ENCODE measurements at places on chromosomes 6 and 20.

- no peak for DNase-seq
These were observed 68.0 kb downstream of the PLAGL1 start for GRCh38 chr6:143940011-143940597.

DNA sequence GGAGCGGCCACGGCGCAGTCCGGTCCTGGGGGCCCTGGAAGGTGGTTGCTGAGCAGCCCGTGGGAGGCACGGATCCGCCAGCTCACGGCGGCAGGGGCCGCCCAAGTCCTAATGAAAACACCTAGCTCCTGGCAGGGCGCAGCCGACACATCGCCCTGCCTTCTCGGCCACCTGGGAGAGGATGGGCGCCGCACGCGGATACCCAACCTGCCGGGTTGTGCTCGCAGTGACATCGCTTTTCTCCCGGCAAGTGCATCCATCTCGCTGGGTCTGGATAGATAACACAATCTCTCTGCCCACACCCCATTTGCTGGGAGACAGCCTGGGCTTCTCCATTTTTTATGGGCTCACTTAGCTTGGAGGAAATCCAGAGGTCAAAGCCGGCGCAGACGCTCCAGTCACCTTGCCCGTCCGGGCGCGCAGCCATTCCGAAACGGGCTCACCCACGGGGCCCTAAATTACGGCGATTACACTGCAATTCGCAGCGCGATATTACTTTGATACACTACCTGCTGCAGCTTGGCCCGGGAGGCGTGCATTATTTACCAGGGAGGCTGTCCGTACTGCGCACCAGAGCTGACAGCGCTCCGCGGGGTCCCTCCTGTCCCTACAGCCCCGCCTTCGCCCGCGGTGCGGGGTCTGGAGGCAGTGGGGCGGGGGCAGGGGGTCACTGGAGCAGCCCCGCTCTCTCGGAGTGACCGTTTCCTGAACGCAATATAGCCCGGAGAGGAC, 36.2 kb upstream of the CCDC167 start:
- DNase-seq = no peak

DNA sequence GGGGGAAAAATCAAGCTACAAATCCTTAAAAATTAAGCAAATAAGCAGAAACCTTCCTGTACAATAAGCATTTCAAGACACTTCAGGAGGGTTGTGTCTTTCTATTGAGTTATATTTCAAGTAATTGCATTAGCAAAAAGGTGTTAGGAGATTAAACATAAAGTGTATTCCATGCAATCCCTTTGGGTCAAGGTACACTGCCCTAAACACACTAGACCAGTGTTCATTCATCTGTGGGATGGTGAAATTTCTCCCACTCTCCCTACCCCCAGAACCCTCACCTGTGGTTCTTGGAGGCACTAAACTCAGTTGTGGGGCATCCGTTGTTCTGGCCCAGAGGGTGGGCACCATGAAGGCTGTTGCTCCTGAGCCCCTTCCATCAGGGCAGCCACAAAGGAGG, 205.1 kb upstream of the SGK1 start:
- no peak for DNase-seq

GRCh38 chr20:9331707-9332435, 182.5 kb upstream of the LAMP5 start:
- DNase-seq = no peak

GRCh38 chr20:24993337-24994185, 1.0 kb upstream of the APMAP start:
- no peak for DNase-seq

DNA sequence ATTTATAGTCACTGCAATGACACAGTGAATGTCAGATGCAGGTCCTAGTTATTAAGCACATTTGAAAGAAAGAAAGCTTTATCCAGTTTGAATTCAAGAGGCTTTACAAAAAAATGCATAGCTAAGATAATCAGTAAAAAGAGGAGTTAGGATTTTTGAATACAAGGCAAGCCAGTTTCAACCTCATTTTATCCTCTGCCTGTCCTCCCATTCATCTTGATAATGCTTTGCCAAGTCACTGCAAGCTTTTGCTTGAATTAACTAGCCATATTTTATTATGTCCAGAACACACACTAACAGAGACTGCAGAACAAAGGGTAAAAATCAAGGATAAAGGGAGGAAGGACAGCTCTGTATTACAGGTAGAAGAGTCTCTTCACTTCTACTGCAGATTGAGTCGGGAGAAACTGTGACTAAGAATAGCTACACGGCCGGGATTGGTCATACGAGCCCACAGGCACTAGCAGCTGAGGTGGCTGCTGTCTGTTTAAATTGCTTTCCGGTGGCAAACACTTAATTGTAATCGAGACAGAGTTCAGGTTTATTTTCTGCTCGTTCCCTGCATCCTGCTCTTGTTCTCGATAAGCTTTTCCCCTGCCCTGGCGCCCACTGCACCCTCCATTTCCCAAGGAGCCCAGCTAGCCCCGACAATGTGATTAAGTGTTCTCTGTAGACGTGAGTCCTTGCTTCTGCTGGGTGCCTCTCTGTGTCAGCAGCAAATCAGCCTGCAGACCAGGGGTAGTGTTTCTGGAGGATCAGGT, 30.5 kb upstream of the AKAP12 start:
- peak; percentile 5 for DNase-seq

DNA sequence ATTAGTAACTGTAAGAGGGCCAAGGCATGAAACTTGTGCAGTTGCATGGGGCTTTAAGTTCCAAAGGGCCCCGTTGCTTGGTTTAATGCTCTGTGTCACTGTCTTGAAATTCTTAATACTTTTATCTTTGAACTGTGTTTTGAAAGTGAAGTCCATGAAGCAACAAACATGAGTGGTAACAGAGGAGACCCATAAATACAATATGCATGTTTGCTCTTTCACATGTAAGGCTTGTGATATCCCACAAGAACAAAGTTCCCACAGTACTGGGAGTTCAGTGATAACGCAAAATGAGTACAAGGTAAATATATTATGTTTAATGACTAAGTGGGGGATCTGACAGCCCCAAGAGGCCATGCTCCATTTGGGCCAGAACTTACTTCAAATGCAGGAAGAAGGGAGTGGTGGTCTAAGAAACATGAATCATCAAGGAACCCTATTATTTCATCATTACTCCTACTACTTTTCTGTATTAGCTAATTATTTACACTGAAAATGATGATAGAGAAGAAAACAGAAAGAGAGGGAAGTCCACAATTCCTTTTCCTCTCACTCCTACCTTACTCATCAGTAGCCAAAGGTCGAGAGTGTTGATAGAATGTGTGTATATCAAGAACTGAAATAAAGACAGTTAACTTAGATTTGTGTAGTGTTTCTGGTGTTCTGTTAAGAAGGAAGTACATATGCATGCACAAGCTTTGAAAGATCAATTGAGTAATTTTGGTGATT, 157.3 kb downstream of the PHF3 start:
- DNase-seq = no peak

GRCh38 chr20:44678242-44678641, 26.7 kb upstream of the ADA start:
- no peak for DNase-seq

DNA sequence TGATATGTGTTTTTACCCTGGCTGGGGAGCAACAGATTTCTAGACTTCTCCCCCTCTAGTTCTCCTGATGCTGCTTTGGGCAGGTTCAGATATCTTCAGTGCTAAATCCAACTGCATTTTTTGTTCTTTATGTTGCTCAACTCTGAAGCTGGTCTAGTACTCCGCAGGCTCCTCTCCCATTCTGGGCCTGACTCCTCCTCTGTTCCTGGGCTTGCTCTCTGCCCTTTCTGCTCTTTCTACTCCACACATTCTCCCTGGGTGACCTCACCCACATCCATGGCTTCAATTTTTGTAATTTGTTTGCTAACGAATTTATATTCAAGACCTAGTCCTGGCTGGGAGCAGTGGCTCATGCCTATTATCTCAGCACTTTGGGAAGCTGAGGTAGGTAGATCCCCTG, 6.4 kb downstream of the FYN start:
- DNase-seq = no peak

GRCh38 chr6:108469316-108469715, 91.4 kb upstream of the FOXO3 start:
- no peak for DNase-seq

GRCh38 chr20:24406750-24407149, 62.7 kb upstream of the SYNDIG1 start:
- no peak for DNase-seq

- DNase-seq = no peak
These were observed 140.9 kb downstream of the EDN1 start for GRCh38 chr6:12431023-12431422.

- no peak for DNase-seq
These were observed 91.3 kb downstream of the ZMYND8 start for GRCh38 chr20:47265214-47265613.

- DNase-seq = no peak
These were observed 56.4 kb downstream of the CD24 start for GRCh38 chr6:106918115-106918514.

DNA sequence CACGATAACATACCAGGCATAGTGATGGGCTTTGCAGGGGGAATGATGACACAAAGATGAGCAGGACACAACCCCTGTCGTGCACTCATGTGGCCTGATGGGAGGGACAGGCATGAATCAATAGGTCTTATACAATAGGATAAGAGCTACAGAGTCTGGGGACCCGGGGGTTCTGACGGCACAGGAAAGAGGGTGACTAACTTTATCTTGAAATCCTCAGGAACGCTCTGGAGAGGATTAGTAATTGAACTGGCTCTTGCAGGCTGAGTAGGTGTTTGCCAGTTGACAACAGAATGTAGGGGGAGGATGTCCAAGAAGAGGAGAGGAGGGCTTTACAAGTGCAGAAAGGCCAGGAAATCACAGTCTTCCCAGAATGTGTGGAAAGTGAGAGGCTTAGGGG, 219.9 kb upstream of the ECI2 start:
- DNase-seq = peak; percentile 49

GRCh38 chr6:169098116-169098515, 155.5 kb downstream of the THBS2 start:
- DNase-seq = no peak

- DNase-seq = no peak
These were observed 30.0 kb upstream of the FABP7 start for GRCh38 chr6:122749451-122750050.
